NCI-H2081 treated with DMSO at 0.1 percent for 48 hours (cell line): ENCODE measurements at places on chromosomes 3 and 15.

DNA sequence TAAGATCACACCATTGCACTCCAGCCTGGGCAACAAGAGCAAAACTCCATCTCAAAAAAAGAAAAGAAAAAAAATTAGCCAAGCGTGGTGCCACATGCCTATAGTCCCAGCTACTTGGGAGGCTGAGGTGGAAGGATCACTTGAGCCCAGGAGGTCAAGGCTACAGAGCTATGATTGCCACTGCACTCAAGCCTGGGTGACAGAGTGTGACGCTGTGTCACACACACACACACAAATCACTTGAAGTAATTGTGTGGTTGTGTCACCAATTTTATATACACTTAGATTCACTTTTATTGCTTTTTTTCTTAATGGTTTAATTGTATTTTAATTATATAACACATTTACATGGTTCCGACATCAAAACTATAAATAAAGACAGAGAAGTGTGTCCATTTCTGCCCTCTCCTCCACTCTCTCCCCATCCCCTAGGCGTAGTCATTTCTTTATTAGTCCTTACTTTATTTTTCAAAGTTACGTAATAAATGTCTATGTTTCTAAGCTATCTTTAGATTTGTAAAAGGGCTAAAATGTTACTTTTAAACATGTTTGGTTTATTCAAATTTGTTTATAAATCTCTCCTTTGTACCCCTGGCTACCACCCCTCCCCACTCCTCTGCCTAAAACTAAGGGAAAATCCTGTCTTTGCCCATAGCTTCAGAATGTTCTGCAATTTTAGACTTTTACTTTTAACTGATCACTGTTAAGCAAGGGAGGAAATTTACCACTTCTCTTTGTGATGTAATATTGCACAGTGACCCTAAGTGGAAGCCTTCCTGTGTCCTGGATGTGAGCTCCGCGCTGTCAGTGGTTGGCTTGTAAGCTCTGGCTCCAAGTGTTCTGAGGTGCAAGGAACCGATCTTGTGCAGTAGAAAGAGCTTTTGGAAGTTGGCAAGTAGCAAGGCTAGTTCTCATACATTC lies 10.8 kb upstream of the VILL start:
- no peak for DNase-seq

GRCh38 chr3:154139996-154140436 lies 18.8 kb downstream of the ARHGEF26 start:
- no peak for DNase-seq

GRCh38 chr15:88376574-88377174 lies 90.5 kb downstream of the MRPL46 start:
- no peak for DNase-seq

- DNase-seq, result no peak
Measured at GRCh38 chr3:156579427-156579851, 24.5 kb upstream of the SSR3 start.

GRCh38 chr15:52331490-52332240 lies 36.1 kb upstream of the MYO5C start:
- DNase-seq, result no peak

DNA sequence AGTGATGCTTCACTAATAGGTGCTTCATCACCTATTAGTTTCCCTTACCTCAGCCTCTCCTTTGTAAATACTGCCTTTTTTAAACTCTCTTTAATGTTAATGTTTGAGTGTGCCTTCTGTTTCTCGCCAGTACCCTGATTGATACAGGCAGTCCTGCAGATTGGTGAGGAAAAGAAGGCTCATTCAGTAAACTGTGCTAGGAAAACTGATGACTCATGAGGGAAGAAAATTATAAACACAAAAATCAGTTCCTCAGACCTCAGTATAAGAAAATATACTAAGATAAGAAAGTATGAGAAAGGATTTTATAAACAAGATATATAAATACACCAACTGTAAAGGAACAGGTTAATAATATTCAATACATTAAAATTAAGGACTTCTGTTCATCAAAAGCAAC lies 54.8 kb upstream of the OXTR start:
- no peak for DNase-seq

DNA sequence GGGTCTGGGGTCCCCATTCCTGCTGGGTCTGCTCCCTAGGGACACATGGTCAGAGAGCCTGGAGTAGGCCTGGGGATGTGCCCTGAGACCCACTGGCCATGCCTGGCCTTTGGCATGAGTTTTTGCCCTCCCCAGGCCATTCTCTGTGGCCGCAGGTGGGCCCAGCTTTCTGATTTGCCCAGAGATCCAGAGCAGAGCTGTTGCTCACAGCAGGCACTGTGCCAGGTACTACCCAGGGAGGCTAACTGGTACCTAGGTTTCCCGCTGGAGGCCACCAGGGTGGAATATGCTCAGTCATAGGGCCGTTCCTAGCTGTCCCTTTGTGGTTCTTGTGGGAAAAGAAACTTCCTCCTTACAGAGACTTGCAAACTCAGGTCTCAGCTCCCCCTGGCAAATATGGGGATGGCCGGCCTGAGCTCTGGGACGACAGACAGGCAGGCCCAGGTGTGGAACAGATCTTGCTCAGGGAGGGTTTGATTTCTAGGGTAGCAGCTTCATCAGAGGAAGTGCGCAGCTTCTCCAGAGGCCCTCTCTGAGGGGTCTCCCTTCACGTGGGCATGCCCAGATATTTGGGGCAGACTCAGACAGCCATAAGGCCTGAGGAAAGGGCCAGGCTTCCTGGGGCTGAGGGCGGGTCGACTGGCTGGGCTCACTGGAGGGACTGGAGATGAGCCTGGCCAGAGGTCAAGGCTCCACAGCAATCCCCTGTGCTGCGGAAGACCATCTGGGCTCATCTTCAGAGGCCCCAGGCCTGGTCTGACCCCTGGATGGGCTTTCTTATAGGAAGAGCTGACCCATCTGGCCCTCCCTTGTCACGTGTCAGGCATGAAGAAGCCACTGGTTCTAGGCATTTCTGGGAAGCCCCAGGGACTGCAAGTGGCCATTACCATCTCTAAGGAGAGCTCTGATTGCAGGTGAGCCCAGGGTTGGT lies 28.0 kb downstream of the ACAA1 start:
- DNase-seq, result no peak

- no peak for DNase-seq
Measured at GRCh38 chr15:68054628-68055223, 611 bp downstream of the PIAS1 start.

- DNase-seq, result no peak
Measured at GRCh38 chr3:169147238-169148008, 516.1 kb downstream of the MECOM start.

DNA sequence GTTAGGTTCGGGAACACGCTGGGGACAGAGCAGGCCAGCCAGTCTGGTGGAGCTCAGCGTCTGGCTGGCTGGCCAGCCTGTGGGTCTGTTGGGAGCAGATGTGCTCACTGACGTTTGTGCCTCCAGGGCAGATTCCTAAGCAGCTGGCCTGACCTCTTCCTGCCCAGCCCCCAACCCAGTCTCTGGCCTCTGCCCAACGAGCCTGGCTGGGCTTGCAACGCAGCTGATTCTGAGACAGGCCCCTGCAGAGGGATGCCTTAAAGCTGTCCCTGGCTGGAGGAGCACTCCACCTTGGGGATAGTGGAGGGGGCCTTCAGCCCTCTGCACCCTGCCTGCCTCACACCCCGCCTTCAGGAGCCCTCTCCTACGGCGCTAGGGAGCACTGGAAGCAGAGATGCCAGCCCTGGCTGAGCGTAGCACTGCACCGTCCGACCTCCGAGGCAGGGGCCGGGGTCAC lies 46.0 kb downstream of the KLF13 start:
- DNase-seq, result no peak

- DNase-seq, result no peak
Measured at GRCh38 chr3:74375653-74376052, 238.8 kb downstream of the CNTN3 start.

GRCh38 chr3:176663837-176664831 lies 533.1 kb downstream of the TBL1XR1 start:
- peak; percentile 69 for DNase-seq

DNA sequence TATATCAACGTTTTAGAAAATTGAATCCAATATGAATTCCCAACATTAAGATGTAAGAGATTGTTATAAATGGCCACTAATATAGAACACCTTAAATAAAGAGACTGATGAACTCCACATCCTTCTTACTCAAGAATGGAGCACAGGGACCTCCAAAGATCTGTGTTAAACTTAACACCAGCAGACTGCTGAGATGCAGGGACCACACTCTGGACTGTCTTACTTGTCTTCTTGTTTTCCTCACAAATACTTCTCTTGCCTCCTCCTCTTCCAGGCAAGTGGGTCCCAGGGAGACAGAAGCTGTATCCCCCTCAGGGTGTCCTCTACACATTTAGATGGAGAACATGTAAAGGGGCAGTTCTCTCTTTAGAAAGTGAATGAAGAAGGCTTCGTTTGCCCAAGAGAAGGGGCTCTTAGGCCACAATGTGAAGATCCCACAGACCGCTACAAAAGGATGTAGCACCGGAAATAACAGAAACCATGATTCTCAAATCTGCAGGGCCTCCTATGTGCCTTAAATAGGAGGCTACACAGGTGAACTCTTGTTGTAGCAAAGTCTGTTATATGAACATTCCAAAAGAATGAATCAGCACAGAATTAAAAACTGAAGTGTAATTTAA lies 52.2 kb downstream of the SATB1 start:
- no peak for DNase-seq

- no peak for DNase-seq
Measured at GRCh38 chr3:55521064-55521737, 34.1 kb upstream of the WNT5A start.

DNA sequence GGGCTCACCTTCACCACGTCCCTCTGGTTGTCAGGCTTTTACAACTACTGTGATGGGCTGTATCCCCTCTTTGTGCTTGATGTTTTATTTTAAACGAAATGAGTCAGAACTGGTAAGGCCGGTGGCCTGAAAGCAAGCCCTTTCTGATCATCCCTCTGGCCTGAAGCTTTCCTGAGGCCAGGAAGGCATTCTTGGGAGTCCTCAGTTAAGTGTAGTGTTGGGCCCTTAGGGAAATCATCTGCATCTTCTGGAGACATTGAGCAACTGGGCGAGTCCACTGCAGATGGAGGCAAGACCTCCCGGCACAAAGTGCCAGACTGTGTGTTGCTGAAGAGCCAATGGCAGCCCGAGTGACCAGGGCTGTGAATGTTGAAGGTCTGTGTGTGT lies 33.0 kb upstream of the AMOTL2 start:
- no peak for DNase-seq

GRCh38 chr3:121835465-121835801 lies 424 bp downstream of the EAF2 start:
- DNase-seq, result no peak

- DNase-seq, result no peak
Measured at GRCh38 chr15:80660119-80660518, 35.0 kb upstream of the ABHD17C start.

DNA sequence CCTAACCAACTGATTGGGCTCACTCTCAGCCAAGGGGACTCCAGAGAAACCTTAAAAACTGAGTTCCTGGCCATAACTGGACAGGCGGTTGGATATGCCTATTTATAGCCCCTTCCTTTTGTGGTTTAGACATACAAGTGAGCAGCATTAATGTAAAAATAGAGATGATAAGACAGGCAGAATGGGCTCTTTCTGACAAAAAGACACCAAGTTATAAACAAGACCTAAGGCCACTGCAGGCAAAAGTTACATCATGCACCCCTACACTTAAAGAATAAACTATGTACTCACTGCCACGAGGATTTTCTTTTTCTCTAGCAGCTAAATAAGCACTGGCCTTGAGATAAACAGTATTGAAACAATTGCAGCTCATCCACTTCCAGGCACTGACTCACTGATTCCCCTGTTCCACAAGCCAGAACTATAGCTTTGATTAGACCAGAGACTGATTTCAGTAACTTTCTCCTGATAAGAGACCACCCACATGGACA lies 30.1 kb downstream of the SUCNR1 start:
- DNase-seq, result no peak

- DNase-seq, result no peak
Measured at GRCh38 chr3:148582126-148582525, 115.6 kb upstream of the AGTR1 start.

- DNase-seq, result no peak
Measured at GRCh38 chr3:123687286-123687685, 102.4 kb upstream of the HACD2 start.

GRCh38 chr15:75925440-75925839 lies 21.8 kb downstream of the FBXO22 start:
- DNase-seq, result no peak

- DNase-seq, result no peak
Measured at GRCh38 chr15:81256916-81257315, 60.2 kb downstream of the IL16 start.

GRCh38 chr3:190499122-190499521 lies 14.8 kb upstream of the IL1RAP start:
- DNase-seq, result no peak

GRCh38 chr3:77668376-77668775 lies 628.5 kb downstream of the ROBO2 start:
- no peak for DNase-seq

DNA sequence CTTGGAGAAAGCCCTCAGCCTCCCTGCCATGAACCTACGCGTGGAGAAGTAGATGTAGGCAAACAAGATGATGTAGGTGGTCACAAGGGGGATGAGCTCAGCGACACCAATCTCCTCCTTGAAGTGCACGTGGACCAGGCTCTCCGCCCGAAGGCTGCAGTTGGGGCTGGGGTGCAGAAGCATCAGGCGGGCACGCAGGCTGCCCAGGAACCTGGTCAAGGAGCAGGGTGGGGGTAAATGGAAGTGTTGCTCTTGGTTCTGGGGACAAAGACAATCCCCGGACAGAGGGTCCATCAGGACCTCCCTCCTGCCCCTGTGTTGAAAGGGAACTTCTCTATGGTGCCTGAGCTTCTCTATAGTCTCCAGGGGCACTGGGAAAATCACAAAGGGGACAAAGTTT lies 45.1 kb downstream of the PTPN23 start:
- no peak for DNase-seq

DNA sequence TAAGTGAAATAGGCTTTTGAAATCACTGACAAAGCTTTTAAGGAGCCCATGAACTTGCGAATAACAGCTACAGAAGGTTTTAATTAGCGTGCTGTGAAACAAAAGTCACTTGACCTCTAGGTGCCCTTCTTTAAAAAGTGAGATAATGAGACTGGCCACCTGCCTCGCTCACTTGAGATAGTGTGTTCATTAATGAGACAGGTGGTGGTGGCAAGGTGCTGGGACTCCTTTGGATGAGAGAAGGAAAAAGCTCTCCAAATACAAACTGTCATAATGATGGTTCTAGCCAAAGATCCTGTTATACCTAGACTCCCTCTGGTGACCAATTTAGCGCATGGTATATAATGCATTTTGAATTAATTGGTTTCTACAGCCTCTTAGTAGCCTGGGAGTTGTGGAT lies 22.7 kb upstream of the IREB2 start:
- DNase-seq, result peak; percentile 52
